Activated effector memory CD4-positive, alpha-beta T cell treated with Interleukin-2 at 50 U/mL for 16 hours (primary cell): ENCODE measurements at places on chromosomes 2 and 18.

DNA sequence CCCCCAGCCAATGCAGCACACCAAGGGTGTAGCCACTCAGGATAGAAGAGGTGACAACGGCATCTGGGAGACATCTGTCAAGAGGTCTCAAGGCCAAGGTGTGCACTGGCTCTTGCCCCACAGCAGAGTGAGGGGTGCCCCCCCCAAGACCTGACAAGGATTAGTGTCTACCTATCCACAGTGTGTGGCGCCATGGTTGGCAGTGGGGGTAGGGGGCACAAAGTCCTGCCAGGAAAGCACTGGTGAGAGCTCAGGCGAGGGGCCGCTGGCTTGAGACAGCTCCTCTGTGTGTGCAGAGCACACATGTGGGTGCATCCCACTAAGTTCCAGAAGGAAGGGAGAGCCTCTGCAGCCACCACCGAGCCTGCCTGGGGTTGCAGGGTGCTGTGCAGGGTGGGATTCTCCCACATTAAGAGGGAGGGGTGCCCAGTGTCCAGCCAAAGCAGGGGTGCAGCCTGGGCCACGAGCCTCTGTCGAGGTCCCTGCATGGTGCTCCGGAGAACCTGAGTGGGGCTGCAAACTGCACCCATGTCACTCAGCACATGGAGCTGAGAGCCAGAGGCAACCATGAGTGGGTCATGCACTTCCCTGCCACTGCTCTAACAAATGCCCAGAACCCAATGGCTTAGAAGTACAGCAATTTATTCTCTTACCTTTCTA, 311.2 kb upstream of the HDAC4 start:
- no peak for DNase-seq

- no peak for DNase-seq
Observed at GRCh38 chr2:10877651-10878111, 34.1 kb upstream of the KCNF1 start.

- no peak for DNase-seq
Observed at GRCh38 chr2:38835990-38836389, 39.7 kb downstream of the DHX57 start.

DNA sequence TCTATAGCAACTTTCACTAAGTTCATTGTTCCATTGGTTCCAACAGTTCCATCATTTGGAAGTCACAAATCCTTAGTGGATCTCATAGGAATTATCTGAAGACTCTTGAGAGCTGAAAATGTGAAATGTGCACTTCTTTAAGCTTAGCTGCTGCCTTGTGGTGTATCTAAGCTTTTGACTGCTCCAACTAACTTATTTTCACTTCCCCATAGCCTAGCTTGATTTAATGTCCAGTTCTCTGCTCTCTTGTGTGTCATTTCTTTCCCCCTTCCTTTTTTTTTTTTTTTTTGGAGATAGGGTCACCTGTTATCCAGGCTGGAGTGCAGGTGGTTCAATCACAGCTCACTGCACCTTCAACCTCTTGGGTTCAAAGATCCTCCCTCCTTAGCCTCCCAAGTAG, 34.9 kb upstream of the CD302 start:
- no peak for DNase-seq

GRCh38 chr2:105770149-105770548, 25.4 kb downstream of the NCK2 start:
- DNase-seq: no peak

DNA sequence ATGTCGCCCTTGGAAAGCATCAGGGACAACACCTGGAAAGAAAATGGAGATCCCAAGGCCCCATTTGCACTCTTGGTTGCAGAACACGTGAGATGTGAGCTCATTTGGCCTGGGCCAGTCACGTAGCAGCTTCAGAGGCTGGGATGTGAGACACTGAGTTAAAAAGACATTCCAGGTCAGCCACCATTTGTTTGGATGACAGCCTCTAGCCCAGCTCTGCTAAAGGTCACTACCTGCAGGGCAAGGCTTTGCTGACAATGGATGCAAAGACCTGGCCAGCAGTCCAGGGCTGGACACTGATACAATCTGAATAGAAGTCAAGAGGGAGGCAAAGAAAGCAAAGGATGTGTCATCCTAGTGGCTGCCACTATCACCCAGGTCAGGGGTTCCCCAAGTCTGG, 83.9 kb upstream of the LRPPRC start:
- no peak for DNase-seq

GRCh38 chr2:70851704-70852103, 16.1 kb upstream of the CD207 start:
- no peak for DNase-seq

DNA sequence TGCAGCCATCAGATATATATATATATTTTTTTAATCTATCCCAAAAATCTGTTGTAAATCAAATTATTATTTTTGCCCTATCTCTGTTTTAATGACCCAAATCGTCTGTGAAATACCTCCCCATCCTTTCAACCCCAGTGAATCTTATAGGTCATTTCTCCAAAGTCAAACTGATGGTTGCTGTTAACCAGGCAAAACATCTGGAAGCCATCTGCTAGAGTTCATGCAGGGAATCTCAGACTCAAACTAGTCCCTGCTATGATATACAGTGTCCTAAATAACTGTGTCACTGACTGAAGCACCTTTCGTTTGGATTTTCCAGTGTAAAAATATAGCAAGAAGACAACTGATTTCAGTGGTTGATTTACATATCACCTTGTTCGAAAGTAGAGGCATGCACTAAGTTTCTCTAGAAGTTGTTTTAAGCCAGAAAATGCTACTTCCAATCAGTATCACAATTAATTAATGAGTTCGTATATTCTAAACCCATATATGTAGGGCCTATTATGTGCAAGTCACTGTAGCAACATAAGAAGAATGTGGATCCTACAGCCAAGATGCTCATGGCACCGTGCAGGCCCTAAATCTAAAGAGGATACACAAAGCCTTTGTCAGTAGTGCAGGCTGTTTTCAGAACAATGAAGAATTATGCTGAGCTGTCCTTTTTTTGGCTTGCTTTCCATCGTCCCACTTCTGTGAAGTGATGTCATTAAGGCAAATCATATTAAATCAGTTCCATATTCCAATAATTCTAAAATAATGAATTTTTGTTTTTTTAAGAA, 566.0 kb downstream of the STK39 start:
- DNase-seq: no peak

- no peak for DNase-seq
Observed at GRCh38 chr2:226217191-226217590, 582.4 kb downstream of the IRS1 start.

- no peak for DNase-seq
Observed at GRCh38 chr2:33680644-33681363, 81.7 kb upstream of the FAM98A start.
